ACHN (cell line): ENCODE measurements at places on chromosomes 1 and 21.

GRCh38 chr1:30757352-30758120 is at the start of gene LAPTM5:
TSS of gene LAPTM5 (minus strand) at chr1:30757774. CDS start at chr1:30757745, 29 bp downstream.
- no peak for DNase-seq

GRCh38 chr1:67100833-67101232 is 33.9 kb downstream of the C1orf141 start:
- no peak for DNase-seq

- no peak for DNase-seq
Measured at GRCh38 chr1:235809688-235810397, 56.9 kb downstream of the LYST start.

- no peak for DNase-seq
Measured at GRCh38 chr21:17673261-17674020, 60.7 kb upstream of the BTG3 start.

DNA sequence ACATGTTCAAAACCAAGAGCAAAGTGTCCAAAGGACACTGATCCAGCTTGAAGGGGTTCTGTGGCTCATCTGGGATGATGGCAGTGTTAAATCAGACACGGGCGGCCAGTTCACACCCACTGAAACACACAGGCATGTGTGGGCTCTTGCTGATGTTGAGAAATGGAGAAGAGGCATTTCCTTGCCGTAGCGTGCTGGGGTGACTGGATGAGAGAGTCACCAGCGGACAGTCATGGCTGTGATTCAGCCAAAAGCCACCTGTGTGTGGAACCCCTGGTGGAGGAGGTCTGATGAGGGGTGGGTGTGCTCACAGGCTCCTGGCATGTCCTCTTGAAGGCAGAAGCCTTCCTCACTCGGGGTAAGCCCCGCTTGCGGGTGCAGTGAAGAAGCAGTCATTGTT is 7.2 kb downstream of the C1orf35 start:
- no peak for DNase-seq

- no peak for DNase-seq
Measured at GRCh38 chr1:56411484-56412180, 167.7 kb downstream of the PLPP3 start.

- no peak for DNase-seq
Measured at GRCh38 chr1:7339953-7340352, 431.1 kb upstream of the VAMP3 start.

- no peak for DNase-seq
Measured at GRCh38 chr1:22784317-22784716, 73.7 kb downstream of the EPHB2 start.
